ENCODE measurements at places on chromosomes 1 and 21.

- DNase-seq: no peak
Observed at GRCh38 chr1:201004732-201005131, 18.8 kb downstream of the KIF21B start.

GRCh38 chr1:19936061-19936750, 12.8 kb upstream of the PLA2G2E start:
- DNase-seq: peak; percentile 56

DNA sequence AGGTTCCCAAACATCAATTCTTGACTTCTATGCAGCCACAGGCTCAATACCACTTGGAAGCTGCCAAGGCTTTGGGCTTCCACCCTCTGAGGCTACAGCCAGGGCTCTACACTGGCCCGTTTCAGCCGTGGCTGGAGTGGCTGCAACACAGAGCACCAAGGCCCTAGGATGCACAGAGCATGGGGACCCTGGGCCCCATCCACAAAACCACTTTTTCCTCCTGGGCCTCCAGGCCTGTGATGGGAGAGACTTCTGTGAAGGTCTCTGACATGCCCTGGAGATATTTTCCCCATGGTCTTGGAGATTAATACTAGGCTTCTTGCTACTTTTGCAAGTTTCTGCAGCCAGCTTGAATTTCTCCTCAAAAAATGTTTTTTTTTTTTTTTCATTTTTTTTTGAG, 655.4 kb upstream of the ZP4 start:
- no peak for DNase-seq

- DNase-seq: no peak
Observed at GRCh38 chr1:151508833-151509232, 2.4 kb upstream of the CGN start.

DNA sequence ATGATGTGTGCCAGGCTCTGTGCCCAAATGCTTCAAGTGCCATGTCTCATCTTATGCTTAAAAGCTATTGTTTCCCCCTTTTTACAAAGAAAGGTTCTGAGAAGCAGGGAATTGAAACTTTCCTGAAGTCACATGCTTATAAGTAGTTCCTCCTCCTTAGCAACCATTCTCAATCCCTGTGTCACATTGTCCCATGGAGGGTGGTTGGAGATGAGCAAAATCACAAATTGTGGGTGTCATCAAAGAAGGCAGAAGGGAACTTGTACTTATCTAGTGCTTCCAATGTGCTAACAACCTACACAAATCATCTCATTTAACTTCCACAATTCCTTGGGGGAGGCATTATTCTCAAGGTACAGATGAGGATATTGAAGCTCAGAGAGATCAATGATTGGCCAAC, 10.1 kb upstream of the ERICH3 start:
- DNase-seq: peak; percentile 50

- DNase-seq: no peak
Observed at GRCh38 chr21:45258466-45258865, 29.2 kb downstream of the POFUT2 start.

- no peak for DNase-seq
Observed at GRCh38 chr1:117275055-117275454, 64.3 kb upstream of the VTCN1 start.

DNA sequence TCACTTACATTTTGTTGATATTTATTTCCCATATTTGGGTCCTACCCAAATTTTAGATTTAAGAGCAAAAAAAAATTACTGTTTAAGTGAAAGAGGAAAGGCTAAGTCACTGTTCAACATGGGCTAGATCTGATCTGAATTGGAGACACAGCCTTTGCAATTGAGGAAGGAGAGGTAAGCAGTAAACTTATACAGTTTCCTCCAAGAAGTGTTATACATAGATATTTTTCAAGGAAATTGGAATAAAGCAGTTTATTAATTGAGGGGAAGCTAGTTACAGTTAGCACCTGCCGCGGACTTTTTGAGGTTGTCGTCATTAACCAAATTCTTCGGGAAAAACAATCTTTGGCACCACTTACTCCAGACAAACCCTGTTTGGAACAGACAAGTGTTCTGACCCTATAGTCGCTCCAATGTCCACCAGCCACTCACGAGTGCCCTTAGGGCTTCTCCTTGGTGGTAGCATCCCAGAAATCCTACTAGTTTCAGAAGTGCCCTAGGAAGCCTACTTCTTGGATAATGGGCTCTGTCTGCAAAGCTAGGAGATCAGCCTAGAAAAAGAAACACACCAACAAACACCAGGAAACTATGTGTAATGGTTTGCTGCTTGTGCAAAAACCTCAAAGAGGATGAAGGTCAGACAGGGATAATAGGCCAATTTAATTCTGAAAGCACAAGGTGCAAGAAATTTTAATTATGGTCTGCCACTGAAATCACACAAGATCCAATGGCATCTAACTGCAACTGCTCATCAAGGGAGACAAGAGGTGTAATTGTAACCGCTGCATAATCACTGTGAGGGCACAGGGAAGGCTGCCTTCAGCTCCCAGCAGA, 2.5 kb downstream of the WLS start:
- no peak for DNase-seq

DNA sequence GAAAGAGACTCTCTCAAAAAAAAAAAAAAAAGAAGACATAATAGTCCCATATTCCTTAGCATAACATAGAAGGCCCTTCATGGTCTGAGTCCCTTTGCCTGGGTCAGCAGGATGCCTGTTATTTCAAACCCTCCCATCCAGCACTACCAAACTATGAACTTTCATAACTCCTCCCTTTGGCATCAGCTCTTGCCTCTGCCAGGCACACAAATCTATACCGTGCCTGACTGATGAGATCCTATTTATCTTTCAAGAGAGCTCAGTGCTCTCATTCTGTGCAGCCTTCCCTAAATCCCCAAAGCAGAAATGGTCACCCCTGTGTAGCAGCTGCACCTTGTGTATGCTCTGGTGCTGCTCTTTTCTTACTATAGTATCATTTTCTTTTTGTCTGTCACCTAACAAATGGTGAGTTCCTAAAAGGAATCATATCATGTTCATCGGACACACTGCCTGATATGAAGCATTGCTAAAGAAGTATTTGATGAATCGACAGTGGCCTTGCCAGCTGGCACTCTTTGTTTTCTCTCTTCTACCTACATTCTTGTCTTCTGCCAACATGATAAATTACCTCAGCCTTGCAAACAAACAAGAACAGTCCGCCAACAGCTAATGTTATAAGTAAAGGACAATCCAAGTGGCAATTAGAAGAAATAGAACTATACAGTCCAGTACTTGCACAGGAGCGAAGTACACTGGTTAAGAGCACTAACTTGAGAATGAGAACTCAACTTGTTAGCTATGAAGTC, 29.9 kb downstream of the FMO4 start:
- DNase-seq: no peak

DNA sequence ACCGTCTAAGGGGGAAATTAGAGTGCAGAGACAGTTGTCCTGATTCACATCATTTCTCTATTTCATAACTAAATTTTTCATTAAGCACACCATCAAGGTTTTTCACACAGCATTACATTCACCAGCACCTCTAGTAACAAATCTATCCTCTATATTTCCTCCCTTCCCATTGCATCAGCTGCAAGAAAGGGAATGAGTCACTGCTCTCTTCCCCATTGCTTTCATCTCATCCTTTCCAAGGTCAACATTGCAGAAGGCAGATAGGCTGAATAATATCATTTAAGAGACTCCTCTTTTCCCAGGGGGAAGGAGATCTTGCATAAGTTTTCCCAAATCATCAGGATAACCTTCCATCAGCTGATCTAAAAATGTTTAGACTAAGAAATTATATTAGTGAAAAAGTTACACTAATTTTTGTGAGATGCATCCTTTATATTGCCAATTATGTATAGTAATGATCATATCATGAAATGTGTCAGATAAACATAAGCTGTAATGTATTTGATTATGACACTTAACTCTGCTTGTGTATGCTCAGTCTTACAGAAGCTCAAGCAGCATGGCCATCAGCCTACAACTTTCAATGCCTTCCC, 4.3 kb downstream of the INTS7 start:
- DNase-seq: peak; percentile 48

- no peak for DNase-seq
Observed at GRCh38 chr1:29838738-29839320, 602.5 kb downstream of the PTPRU start.

- no peak for DNase-seq
Observed at GRCh38 chr1:230822092-230822581, 46.2 kb downstream of the C1orf198 start.

GRCh38 chr1:153799016-153799415, 23.8 kb downstream of the SLC27A3 start:
- no peak for DNase-seq

DNA sequence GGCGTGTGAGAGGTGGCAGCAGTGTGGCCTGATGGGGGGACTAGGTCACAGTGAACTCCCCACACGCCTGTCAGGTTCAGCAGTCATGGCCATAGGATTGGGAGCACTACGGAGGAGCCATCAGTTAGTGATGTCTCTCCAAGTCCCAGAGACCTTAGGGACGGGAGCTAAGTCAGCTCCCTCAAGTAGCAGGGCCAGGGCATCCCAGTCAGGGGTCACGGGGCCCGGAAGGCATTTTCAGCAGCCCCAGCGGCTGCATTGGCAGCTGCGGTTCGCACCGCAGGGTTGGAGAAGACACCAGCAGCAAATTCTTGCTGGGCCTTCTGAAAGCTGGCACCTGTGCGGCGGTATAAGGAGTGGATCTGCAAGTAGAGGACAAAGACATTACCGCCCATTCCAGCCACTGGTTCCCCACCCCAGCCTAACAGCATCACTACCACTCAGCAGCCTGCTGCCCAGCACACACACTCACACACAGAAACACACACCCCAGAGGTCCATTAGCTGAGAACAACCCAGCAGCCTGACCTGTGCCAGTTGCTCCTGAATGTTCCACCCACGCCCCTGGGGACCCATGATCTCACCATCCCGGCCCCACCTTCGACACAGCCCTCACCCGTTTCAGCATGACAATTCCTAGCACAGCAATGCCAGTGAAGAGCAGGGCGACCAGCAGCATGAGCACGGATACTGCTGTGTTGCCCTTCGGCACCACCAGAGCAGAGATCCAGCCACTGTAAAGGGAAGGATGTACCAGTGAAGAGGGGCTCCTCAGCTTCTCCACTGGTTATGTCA, 972 bp upstream of the ENTREP3 start:
- no peak for DNase-seq

- no peak for DNase-seq
Observed at GRCh38 chr1:91883470-91883869, 2.5 kb downstream of the TGFBR3 start.

- DNase-seq: no peak
Observed at GRCh38 chr1:16043521-16043920, at the start of gene CLCNKB. Gene CLCNKB (plus strand): TSS chr1:16043782. CDS start chr1:16044493, 711 bp downstream.

GRCh38 chr1:95625224-95625623, 391.2 kb downstream of the RWDD3 start:
- no peak for DNase-seq

- DNase-seq: no peak
Observed at GRCh38 chr21:16069178-16070112, 339.7 kb downstream of the USP25 start.

DNA sequence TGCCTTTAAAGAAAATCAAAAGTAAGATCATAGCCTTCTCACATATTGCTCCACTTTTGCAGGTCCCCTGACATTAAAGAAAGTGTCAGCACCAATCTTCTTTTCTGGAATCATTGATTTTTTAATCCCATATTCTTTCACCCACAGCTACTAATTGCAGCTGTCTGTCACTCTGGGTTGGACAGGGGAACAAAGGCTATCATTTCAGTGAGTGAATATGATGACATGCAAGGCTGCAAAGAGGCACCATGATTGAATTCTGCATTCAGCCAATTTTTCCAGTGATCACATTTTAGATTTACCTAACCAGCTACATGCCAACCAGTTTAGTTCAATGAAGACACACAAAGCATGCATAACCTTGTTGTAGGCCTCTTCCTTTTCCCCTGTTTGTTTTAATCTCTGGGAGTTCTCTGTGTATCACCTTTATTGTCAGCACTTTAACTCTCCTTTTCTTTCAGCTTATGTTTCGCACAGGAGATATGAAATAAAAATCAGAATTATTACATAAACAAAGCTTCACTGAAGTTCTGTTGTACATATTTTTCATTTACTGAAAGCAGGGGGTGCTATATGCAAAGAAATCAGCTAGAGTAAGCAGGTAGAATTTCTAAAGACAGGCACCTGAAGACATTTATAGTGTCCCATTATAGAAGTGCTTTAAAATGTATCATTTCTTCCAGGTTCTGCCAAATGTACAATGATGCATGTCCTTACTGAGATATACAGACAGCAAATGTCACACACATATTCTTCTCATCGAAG, 584.8 kb downstream of the PLA2G4A start:
- DNase-seq: no peak

DNA sequence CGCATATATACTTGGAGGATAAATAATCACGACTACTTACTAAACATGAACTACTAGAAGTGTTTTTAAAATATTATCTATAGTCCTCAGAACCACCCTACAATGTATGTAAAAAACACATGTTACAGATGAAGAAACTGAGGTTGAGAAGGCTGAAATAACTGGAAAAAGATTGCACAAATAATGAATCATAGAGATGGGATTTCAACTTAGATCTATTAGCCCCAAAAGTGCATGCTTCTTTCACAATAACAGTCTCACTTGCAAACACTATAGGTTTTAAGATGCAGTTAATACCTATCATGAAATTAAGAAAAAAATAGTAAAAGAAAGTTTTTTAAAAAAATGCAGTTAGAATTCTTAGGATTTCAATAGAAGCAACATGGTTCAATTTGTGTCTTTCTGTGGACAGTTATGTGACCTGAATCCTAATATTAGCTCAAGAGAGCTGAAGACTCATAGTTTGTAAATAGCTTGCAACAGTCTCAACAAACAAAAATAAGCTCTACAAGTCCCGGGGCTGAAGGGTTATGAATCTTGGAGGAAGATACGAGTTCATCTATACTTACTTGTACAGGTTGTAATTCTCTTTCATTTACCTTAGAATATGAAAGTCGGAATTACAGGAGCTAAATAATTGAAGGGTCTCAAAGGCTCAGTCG, 58.6 kb upstream of the NTPCR start:
- DNase-seq: peak; percentile 51

DNA sequence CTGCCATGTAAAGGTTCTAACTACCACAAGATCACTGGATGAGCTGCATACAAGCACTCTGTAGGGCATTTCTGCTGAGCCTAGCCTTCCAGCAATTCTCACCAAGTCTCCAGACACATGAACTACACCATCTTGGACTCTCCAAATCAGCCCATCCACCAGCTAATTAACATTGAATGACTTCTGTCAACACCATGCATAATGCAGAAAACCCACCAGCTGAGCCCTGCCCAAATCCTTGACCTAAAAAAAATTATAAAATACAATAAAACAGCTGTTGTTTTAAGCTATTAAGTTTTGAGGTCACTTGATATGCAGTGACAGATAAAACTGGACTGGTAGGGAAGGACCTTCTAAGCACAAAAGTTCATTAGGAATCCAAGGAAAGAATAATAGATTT, 44.3 kb upstream of the ATP1B1 start:
- no peak for DNase-seq

GRCh38 chr1:243325305-243325890, 69.6 kb downstream of the SDCCAG8 start:
- peak; percentile 6 for DNase-seq

- DNase-seq: no peak
Observed at GRCh38 chr1:97004054-97004453, 282.5 kb downstream of the PTBP2 start.

DNA sequence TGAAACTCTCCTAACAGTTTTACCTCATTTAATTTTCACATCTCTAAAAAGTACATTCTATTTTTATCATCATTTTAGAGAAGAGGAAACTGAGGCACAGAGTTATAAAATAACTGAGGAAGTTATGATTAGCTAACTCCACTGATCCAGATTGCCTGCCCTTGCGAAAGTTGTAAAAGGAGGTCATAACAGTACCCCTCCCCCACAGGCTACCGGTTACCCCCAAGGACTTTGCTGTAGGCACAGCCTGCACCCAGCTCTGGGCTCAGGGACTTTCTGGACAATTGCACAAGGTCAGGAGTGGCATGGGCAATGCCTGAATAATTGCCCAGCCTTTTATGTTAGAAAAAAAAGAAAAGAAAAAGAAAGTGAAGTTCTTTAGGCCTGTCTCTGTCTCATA, 22.7 kb downstream of the PIGM start:
- no peak for DNase-seq

Data from MV-4-11 (cell line).